ENCODE measurements at places on chromosomes 2 and 18.

DNA sequence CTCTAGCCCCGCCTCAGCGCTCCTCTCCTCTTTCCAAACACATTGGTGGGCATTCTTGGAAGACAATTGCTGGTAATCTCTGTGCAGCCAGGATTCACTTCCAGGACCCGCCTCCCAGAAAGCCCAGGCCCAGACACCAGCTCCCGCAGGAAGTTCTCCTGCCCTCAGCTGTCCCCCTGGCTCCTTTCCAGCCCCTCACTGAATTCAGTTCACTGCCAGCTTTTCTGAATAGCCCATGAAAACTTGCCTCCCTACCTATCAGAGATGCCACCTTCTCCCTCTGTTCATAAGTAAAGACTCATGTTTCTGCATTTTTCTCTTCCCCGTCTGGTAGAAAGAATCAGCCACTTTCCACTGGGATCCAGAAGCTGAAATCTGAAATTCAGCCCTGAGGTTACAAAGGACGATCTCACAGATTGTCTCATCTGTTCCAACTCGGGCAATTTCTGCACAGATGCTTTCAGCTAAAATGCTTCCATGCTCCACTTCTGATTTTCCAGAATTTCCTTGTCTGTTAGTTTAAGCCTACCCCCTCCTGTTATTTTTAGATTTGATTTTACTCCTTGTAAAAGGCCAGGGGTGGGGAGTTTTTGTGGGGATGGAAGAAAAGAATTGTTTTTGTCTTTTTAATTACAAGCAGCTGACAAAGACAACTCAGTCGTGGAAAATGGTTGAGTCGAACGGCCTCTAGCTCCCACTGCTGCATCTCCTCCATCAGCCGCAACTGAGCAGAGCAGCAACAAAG, 98.1 kb downstream of the SP3 start:
- no peak for DNase-seq

GRCh38 chr2:32357318-32358110, 691 bp downstream of the BIRC6 start:
- DNase-seq: no peak

DNA sequence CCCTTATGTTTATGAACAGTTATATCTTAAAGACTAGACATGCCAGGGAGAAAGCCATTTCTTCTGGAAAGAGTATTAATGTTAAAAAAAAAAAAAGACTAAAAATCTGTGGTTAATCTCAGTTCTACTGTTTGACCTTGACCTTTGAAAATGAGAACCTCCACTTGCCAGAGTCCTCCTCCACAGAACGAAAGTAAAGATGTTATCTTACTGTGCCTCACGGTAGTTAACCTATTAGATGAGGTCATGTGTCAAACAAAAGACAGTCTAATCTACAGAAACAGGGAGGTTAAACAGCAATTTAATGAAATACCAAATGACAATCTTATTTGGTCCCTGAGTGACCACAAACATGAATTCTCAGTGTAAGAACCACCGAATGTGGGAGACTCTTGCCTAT, 51.2 kb downstream of the SLC14A2 start:
- no peak for DNase-seq

DNA sequence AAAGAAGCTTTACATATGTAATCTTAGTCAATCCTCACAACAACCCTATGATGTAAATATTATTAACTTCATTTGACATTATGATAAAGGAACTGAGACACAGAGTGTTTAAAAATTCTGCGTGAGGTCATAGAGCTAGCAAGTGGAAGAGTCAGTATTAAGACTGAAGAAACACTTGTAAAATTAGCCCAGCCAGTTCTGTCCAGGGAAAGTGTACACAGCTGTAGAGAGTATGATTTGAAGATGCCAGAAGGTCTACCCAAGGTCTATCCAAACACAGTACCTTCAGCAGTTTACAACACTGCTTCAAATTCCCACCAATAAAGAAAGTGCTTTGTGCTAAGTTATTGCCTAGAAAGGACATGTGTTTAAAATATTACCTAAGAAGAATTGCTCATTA, 51.7 kb upstream of the ITPRID2 start:
- no peak for DNase-seq

DNA sequence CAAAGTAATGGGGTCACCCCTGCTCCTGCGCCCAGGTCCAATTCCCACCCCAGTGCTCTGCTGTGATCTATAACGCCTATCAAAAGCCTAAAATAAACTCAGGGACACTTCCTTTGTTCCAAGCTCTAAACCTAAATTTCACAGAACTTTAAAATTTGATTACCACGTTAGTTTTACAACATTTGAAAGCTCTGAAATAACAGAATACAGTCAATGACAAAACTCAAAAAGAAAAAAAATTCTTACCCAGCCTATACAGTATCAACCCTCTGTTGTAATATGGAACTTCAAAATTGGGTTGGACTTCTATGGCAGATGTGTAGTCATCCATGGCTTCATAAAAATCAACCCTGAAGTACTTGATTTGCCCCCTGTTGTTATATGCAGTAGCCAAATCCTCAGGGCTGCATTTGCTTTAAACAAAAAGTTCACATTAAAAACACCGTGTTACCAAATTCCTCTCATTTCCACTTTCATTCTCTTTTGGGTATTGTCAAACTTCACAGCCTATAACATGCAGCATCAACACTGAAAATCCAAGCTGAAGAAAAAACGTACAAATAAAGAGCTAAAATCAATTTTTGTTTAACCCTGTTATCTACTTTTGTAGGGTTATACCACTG, 4.0 kb downstream of the TTC32 start:
- DNase-seq: no peak
